ENCODE measurements at places on chromosomes 7 and 10. TPM values are rescaled to one million over a fixed set of nuclear protein-coding genes. Genes with fewer than 3 reads are reported as not detected.
A peak's percentile ranks its signal among the peaks of the same experiment; 100 is the strongest.

VSTM4 gene
- total RNA-seq = 6.0 TPM

PTF1A gene
- total RNA-seq = not detected

CCNJ gene
- 5.2 TPM for total RNA-seq

DNA sequence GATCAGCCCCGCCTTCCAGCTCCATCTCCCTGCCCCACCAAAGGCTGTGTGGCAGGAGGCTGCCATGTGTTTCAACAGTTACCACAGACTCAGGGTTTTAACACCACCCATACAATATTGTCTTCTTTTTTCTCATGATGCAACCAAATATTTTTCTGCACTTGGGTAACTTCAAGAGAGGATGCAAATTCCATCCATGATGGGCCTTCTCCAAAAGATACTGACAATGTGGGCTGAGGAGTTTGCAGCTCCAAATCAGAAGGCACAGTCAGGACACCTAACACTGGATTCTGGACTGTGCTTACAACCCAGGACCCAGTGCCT lies 347.9 kb downstream of the GRID1 start:
- no peaks in the 10 kb centered on the region for H3K27me3 ChIP-seq
- H3K27ac ChIP-seq = no peak overlapping the region
- DNase-seq = no peak
- no peaks in the 10 kb centered on the region for H3K4me1 ChIP-seq
- H3K4me3 ChIP-seq = no peak overlapping the region
- H3K36me3 ChIP-seq = no peaks in the 10 kb centered on the region

- DNase-seq = no peak
- no peak overlapping the region for H3K4me3 ChIP-seq
- H3K27ac ChIP-seq = no peak overlapping the region
- H3K36me3 ChIP-seq = no peaks in the 10 kb centered on the region
- H3K27me3 ChIP-seq = no peaks in the 10 kb centered on the region
- H3K4me1 ChIP-seq = no peaks in the 10 kb centered on the region
These were observed 219.1 kb downstream of the ITGB1 start for GRCh38 chr10:32738958-32739357.

DNA sequence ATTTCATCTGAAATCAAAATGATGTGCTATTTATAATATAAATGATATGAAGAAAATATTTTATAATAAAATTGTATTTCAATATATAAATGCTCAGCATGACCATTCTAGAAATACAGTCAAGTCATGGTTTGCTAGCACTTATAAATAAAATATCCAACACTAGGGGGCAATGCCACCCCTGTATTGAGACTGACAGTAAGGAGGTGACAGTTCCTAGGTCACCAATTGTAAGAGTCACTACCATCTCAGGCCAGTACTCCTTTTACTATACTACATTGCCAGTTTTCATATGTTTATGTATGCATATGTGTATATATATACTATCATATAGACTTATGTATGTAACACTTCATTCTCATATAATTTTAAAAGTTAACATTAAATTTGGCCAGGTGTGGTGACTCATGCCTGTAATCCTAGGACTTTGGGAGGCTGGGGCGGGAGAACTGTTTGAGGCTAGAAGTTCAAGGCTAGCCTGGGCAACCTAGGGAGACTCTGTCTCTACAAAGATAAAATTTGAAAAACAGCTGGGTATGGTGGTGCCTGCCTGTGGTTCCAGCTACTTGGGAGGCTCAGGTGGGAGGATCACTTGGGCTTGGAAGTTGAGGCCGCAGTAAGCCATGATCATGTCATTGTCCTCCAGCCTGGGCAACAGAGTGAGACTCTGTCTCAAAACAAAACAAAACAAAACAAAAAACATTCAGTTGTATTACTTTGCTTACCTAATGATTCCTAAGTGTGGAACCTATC lies 2.4 kb upstream of the CNOT4 start:
- no peak overlapping the region for H3K27ac ChIP-seq
- H3K36me3 ChIP-seq = no peaks in the 10 kb centered on the region
- H3K4me3 ChIP-seq = no peak overlapping the region
- no peaks in the 10 kb centered on the region for H3K27me3 ChIP-seq
- H3K4me1 ChIP-seq = peaks cover 9% of the 10 kb centered on the region

- no peak for DNase-seq
- H3K4me3 ChIP-seq = no peak overlapping the region
These were observed 319.0 kb downstream of the HPSE2 start for GRCh38 chr10:98916526-98917125.

DNA sequence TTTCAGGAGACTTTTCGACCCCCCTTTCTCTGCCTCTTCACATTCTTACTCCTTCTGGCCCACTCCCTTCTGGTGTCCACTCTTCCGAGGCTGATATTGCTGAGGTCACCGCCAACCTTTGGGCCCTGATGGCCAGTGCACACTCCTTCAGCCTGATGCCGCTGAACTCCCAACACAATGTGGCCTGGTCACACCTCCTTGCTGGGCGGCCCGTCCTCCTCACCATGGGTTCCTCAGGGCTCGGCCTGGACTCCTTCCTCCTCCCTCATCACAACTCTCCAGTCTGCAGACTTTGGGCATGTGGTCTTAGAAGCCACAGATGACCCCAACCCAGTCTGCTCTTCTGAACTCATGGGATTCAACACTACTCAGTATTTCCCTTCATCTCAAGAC lies 583.0 kb upstream of the MGMT start:
- H3K4me3 ChIP-seq = no peak overlapping the region
- no peaks in the 10 kb centered on the region for H3K36me3 ChIP-seq
- no peak for DNase-seq
- no peak overlapping the region for H3K27ac ChIP-seq

- no peaks in the 10 kb centered on the region for H3K27me3 ChIP-seq
- no peaks in the 10 kb centered on the region for H3K4me1 ChIP-seq
- no peak for DNase-seq
- H3K27ac ChIP-seq = peak overlapping the region; percentile 69
These were observed 67.6 kb downstream of the CDK6 start for GRCh38 chr7:92768501-92769393.

GRCh38 chr7:150937848-150938561 lies 40.1 kb downstream of the KCNH2 start:
- H3K27me3 ChIP-seq = no peaks in the 10 kb centered on the region
- H3K36me3 ChIP-seq = no peaks in the 10 kb centered on the region
- no peak overlapping the region for H3K4me3 ChIP-seq
- no peaks in the 10 kb centered on the region for H3K4me1 ChIP-seq
